Adrenal gland (tissue), 19 donors: ENCODE measurements at places on chromosomes 6 and 20. TPM values are rescaled to one million over a fixed set of nuclear protein-coding genes. Genes with fewer than 3 reads are reported as not detected.
A peak's percentile ranks its signal among the peaks of the same experiment; 100 is the strongest.

DNA sequence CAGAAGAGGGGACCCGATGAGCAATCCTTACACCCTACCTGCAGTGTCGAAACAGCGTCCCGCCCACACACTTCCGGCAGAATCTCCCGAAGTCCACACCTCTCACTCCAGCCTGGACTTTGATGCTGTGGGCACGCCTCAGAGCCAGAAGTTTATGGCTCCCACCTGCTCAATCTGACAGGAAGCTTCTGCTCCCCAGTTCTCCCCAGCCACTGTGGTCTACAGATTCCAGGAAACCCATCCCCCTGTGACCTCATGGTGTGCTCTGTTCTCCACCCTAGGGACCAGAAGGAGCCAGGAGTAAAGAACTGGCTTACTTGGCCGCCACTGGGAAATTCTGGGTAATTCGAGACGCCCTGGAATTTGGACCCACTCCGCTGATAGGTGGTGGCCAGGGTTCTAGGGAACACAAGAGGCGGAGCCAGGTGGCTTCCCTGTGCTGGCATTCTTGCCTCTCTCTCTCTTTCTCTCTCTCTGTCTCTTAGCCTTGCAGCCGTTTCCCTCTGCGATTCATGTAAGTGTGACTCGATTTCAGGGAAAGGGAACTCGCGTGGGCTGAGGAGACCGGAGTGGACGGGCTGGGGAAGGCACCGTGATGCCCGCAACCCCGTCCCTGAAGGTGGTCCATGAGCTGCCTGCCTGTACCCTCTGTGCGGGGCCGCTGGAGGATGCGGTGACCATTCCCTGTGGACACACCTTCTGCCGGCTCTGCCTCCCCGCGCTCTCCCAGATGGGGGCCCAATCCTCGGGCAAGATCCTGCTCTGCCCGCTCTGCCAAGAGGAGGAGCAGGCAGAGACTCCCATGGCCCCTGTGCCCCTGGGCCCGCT is at the start of gene TRIM15:
Gene TRIM15, plus strand, starts transcription at position 457 of the 828 bp plus-strand sequence. Its CDS starts 139 bp downstream, at position 596.
- no peaks in the 10 kb centered on the region for H3K36me3 ChIP-seq
- H3K4me1 ChIP-seq, result no peaks in the 10 kb centered on the region
- DNase-seq, result no peak
- no peak within 1 kb of the TSS for H3K27ac ChIP-seq

GRCh38 chr20:38660429-38660828 is 58.8 kb downstream of the ARHGAP40 start:
- H3K27ac ChIP-seq, result no peak overlapping the region
- no peaks in the 10 kb centered on the region for H3K36me3 ChIP-seq
- H3K4me1 ChIP-seq, result no peaks in the 10 kb centered on the region

- no peaks in the 10 kb centered on the region for H3K27me3 ChIP-seq
- no peak for DNase-seq
- no peak overlapping the region for H3K27ac ChIP-seq
- no peak overlapping the region for H3K4me3 ChIP-seq
Measured at GRCh38 chr6:169720207-169720855, 4.0 kb downstream of the PHF10 start.

GRCh38 chr6:114718186-114718585 is 375.4 kb upstream of the HS3ST5 start:
- H3K27me3 ChIP-seq, result no peaks in the 10 kb centered on the region
- no peaks in the 10 kb centered on the region for H3K4me1 ChIP-seq
- no peak for DNase-seq
- no peaks in the 10 kb centered on the region for H3K36me3 ChIP-seq
- no peak overlapping the region for H3K27ac ChIP-seq
- H3K4me3 ChIP-seq, result no peak overlapping the region

- no peak overlapping the region for H3K4me3 ChIP-seq
- peak overlapping the region; percentile 96 for H3K27ac ChIP-seq
- H3K4me1 ChIP-seq, result peaks cover 34% of the 10 kb centered on the region
- no peaks in the 10 kb centered on the region for H3K36me3 ChIP-seq
Measured at GRCh38 chr6:41706876-41707564, 28.4 kb downstream of the TFEB start.

- DNase-seq, result no peak
- H3K4me3 ChIP-seq, result no peak overlapping the region
- H3K4me1 ChIP-seq, result no peaks in the 10 kb centered on the region
- H3K27ac ChIP-seq, result no peak overlapping the region
- H3K36me3 ChIP-seq, result no peaks in the 10 kb centered on the region
Measured at GRCh38 chr20:62437927-62438326, 10.6 kb upstream of the RBBP8NL start.

DNA sequence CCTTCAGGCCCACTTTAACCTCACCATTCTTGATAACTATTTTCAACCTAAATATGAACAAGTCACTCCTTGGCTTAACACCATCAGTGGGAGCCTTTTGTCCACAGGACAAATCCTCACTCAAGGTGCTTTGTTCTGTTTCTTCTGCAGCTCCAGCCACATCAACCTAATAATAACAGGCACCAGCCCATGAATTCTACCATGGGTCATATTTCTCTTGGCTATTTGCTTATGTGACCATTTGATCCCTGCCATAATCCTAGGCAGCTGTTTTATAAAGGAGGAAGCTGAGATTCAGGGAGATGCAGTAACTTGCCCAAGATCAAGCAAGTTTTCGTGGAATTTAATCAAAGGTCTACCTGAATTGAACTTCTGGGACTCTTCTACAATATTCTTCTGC is 561.3 kb downstream of the DHX35 start:
- no peaks in the 10 kb centered on the region for H3K27me3 ChIP-seq
- no peaks in the 10 kb centered on the region for H3K36me3 ChIP-seq
- H3K27ac ChIP-seq, result no peak overlapping the region
- H3K4me3 ChIP-seq, result no peak overlapping the region
- H3K4me1 ChIP-seq, result no peaks in the 10 kb centered on the region

GRCh38 chr6:44038543-44039065 is 88.6 kb downstream of the MRPL14 start:
- no peak for DNase-seq
- H3K4me1 ChIP-seq, result peaks cover 17% of the 10 kb centered on the region
- no peaks in the 10 kb centered on the region for H3K27me3 ChIP-seq

- no peak overlapping the region for H3K4me3 ChIP-seq
- no peaks in the 10 kb centered on the region for H3K36me3 ChIP-seq
- DNase-seq, result no peak
Measured at GRCh38 chr6:148244217-148244935, 98.3 kb upstream of the SASH1 start.

DNA sequence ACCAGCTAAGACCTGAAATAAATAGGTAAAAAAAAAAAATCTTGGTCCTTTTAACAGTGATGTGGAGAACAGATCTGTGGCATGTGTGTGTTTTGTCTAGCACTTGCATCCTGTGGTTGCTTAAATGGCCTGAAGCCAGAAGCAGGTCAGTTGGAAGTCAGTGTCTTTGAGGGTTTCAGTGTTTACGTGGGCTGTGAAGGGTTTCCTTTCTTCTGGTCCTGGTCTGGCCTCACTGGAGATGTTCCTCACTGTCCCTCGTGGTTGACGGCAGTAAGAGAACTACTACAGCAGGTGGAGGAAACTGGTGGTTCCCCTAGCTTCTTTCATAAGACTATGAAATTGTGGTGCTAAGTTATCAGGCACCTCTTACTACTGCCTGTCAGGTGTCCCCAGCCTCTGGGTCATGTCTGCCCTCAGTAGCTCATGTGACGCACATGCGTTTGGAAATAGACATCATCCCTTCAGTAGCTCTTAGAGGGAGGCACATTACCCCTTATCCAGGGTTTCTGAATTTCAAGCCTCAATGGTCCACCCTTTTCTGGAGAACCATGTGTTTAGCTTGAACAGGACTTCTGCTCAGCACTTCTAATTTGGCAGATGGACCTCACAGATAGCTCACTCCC is 59.4 kb upstream of the SCP2D1 start:
- peaks cover 16% of the 10 kb centered on the region for H3K4me1 ChIP-seq
- H3K36me3 ChIP-seq, result no peaks in the 10 kb centered on the region
- no peak for DNase-seq
- no peak overlapping the region for H3K4me3 ChIP-seq
- no peaks in the 10 kb centered on the region for H3K27me3 ChIP-seq

- H3K36me3 ChIP-seq, result no peaks in the 10 kb centered on the region
- no peaks in the 10 kb centered on the region for H3K4me1 ChIP-seq
- no peak overlapping the region for H3K27ac ChIP-seq
- no peak for DNase-seq
Measured at GRCh38 chr20:51428401-51429143, 113.9 kb downstream of the NFATC2 start.

DNA sequence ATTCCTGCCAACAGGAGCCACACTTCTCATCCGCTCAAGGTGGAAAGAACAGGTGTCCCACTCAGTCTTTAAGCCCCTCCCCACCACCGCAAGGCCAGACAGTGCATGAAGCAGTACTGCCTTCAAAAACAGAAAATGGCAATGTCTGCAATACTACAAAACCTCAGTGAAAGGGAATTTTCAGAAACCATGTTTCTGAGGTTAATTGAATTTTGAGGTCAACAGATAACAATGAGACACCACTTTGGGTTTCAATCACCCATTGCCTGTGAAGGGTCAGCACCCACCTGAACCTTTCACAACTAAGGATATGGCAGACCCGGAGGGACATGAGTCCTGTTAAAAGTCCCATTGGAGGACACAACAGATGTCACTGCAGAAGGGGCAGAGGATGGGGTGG is 13.0 kb downstream of the ZC3H12D start:
- H3K4me1 ChIP-seq, result no peaks in the 10 kb centered on the region
- no peak overlapping the region for H3K27ac ChIP-seq
- DNase-seq, result no peak

DNA sequence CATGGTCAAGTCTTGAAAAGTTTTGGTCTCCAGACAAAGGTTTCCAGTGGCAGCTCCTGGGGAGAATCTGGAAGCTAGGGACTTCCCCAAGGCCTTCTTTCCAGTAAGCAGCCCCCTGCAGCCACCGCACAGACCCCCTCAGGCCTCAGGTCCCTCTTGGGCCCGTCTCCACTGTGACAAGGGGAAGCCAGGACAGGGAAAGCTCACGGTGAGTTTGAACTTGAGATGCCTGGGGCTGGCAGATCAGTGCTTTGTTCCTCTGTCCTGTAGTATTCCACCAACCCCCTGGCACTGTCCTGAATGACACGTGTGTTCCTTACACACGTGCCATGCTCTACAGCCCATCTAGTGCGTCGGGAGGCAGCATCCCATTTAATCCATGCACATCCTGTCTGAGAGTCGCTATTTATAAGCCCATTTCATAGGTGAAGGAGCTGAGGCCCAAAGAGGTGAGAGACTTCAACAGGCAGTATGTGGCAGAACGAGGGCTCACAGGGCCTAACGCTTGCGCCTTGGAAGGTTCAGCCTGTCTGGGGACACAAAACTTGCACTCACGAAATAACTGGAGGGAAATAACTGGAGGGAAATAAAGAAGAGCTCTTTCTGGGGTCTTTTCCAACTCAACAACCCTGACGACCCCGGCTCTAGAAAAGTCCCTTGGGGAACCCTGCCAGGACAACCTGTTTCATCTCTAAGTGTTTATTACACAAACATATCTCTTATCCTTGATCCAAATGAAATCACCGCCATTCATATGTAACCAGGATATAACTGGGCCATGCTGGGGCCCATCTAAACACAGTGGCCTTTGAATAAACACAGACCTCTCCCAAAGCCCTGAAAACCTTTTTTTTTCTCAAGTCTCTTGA is 123.0 kb downstream of the BANF2 start:
- H3K4me3 ChIP-seq, result no peak overlapping the region
- no peaks in the 10 kb centered on the region for H3K36me3 ChIP-seq
- no peaks in the 10 kb centered on the region for H3K27me3 ChIP-seq
- H3K27ac ChIP-seq, result no peak overlapping the region

DNA sequence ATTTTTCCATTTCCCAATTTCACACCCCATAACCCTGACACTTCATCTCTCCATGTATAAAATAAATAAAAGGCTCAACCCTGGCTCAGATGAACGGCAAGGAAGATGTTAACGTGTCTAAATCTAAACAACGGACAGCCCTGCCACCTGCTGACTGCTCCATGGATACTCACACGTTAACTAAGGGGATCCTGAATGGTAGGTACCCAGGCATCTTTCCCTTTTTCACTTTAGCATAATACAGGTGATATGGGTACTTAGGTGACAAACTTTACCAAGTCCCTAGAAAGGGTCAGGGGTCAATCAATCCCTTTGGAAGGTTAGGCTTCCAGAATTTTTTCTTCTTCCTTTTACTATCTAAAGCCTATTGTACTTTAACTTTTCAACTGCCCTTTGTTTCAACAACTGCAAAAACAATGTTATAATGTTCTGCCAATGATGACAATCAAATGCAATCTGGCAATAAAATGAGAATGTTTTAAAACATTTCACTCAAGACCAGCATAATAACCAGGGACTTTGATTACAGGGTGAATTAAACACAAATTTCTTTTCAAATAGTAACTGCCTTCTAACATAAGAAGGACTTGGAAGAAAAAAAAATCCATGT is 52.4 kb upstream of the IPCEF1 start:
- peaks cover 14% of the 10 kb centered on the region for H3K4me1 ChIP-seq
- no peak overlapping the region for H3K4me3 ChIP-seq
- no peak overlapping the region for H3K27ac ChIP-seq
- no peaks in the 10 kb centered on the region for H3K36me3 ChIP-seq
- DNase-seq, result no peak
- no peaks in the 10 kb centered on the region for H3K27me3 ChIP-seq

DNA sequence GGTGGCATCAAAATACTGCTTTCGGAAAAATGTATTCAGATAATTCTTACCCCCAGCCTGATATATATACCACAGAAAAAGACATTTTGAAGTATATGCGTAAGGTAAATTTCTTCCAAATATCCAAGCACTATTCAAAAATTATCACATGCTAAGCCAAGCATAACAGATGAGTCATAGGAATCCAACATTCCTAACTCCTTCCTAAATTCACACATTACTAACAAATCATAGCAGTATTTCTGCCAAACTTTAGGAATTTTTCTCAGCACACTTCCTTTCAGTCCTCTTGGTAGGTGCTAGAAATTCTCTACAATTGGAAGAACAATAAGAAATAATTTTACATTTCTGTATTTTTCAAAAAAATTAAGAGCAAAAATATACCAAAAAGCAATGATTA is 417.5 kb downstream of the EYS start:
- H3K27ac ChIP-seq, result no peak overlapping the region
- no peaks in the 10 kb centered on the region for H3K4me1 ChIP-seq
- H3K4me3 ChIP-seq, result no peak overlapping the region
- DNase-seq, result no peak
- H3K36me3 ChIP-seq, result no peaks in the 10 kb centered on the region
- H3K27me3 ChIP-seq, result no peaks in the 10 kb centered on the region

- no peak overlapping the region for H3K4me3 ChIP-seq
- H3K27ac ChIP-seq, result no peak overlapping the region
Measured at GRCh38 chr6:153966001-153966400, 73.0 kb upstream of the OPRM1 start.

GRCh38 chr6:80767808-80768207 is 661.3 kb downstream of the BCKDHB start:
- peak; percentile 29 for DNase-seq
- no peaks in the 10 kb centered on the region for H3K36me3 ChIP-seq
- no peak overlapping the region for H3K27ac ChIP-seq
- H3K27me3 ChIP-seq, result no peaks in the 10 kb centered on the region
- no peak overlapping the region for H3K4me3 ChIP-seq
- H3K4me1 ChIP-seq, result no peaks in the 10 kb centered on the region

- no peak overlapping the region for H3K27ac ChIP-seq
- no peaks in the 10 kb centered on the region for H3K4me1 ChIP-seq
Measured at GRCh38 chr6:38847497-38847896, 132.4 kb downstream of the DNAH8 start.

The MRPS18B gene
- polyA plus RNA-seq, result 48.5 TPM

The NRN1 gene
- polyA plus RNA-seq, result 6.4 TPM

The CAGE1 gene
- not detected for polyA plus RNA-seq

The TREM1 gene
- 0.66 TPM for polyA plus RNA-seq

The HLA-DQA2 gene
- polyA plus RNA-seq, result not detected

The NOP56 gene
- polyA plus RNA-seq, result 181 TPM

The BEND3 gene
- 0.64 TPM for polyA plus RNA-seq

The LGSN gene
- not detected for polyA plus RNA-seq
